ENCODE measurements at places on chromosomes 4 and X.

GRCh38 chr4:174340714-174341113 is 57.0 kb downstream of the CEP44 start:
- DNase-seq: no peak

DNA sequence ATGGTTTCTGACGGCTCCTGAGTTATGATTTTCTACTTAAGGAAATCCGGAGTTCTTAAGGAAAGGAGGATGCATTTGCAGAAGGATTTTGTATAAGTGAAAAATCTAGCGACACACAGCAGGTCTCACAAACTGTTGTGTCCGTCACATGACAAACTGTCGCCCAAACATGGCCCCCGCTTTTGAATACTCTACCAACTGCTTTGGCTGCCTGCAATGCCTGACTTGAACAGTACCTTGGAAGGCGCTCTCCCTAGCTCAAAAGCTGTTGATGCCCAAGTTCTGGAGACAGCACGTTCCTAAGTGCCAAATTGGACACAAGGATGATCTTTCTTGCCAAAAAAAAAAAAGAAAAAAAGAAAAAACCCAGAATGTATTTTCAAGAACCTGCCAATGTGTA is 103.2 kb downstream of the ENPP6 start:
- DNase-seq: no peak

DNA sequence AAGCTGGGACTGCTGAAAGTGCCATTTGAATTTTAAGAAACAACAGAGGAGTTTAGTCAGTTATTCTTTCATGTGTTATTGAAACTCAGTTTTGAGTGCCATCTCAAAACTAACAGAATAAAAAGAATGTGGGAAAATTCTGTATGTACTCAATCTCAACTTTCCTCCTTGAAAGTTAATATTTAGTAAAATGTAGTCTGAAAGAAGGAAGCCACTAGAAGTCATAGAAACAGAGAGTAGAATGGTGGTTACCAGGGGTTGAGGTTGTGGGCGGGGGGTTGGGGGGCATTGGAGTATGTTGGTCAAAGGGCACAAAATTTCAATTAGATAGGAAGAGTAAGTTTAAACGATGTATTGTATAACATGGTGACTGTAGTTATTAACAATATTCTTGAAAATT is 628.3 kb upstream of the MAGEB2 start:
- DNase-seq: no peak

GRCh38 chr4:11344916-11345315 is 83.8 kb downstream of the HS3ST1 start:
- DNase-seq: no peak

- DNase-seq: no peak
These were observed 232.2 kb upstream of the FMR1 start for GRCh38 chrX:147679356-147680005.

DNA sequence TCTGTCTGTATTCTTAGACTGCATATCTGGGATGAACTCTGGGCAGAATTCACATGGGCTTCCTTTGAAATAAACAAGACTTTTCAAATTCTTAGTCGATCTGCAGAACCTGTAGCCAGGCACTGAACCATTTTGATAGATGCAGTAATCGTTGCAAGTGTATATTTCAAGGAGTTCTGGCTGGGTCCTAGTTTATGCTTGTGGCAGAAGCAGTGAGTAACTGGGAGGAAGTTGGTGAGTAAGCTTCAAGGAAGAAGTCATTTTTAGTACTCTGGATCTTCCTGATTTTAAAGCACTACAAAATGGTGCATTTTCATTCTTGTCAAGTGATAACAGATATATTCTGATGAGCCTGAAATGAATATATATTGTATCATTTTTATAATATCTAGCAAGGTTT is 9.5 kb downstream of the HPRT1 start:
- no peak for DNase-seq

GRCh38 chrX:3669841-3670475 is 43.5 kb downstream of the PRKX start:
- DNase-seq: no peak

DNA sequence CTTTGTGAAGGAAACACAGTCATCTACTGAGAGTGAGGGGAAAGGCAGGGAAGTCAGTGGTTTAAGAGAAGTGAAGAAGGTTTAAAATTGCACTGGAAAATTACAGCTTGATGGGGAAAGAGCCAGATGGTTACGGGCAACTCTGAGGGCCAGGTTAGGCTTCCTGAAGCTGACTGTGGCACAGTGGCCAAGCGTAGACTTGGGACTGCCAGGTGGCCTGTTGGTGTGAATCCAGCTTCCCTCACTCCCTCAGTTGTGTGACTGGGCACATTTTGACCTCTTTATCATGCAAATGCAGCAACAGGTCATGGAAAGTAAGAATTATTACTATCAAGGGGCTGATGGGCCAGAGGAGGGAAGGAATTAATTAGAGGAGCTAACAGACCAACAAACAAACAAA is 390.1 kb downstream of the UNC5C start:
- no peak for DNase-seq

DNA sequence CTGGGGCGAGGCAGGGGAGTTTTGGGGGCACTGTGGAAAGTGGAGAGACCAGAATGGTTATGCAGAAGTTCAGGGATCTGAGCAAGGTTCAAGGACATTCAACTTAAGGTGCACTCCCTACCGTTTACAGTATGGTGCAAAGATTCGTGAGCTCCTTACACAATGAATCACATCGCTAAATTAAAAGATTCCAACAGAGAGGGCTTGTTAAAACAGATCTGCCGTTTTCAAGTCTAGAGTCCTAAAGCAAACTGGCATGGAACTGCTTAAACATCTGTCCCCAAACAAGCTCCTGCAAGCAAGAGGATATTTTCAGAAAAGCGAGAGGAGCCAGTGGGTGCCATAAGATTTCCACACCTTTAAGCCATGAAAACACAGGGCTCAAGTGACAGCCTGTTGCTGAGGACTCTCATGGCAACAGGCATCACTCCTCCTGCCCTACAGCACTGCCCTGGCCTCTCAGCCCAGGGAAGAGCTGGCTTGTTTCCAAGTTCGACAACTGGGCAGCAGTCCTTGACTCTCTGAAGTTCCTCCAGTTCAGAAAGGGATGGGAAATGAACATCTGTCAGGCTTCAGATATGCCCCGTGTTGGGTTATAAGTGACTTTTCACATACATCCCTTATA is 10.0 kb downstream of the FAM184B start:
- no peak for DNase-seq

GRCh38 chrX:144681501-144681900 is 565.8 kb upstream of the SPANXN1 start:
- DNase-seq: no peak

GRCh38 chr4:182828360-182829025 is 88.7 kb downstream of the DCTD start:
- no peak for DNase-seq

DNA sequence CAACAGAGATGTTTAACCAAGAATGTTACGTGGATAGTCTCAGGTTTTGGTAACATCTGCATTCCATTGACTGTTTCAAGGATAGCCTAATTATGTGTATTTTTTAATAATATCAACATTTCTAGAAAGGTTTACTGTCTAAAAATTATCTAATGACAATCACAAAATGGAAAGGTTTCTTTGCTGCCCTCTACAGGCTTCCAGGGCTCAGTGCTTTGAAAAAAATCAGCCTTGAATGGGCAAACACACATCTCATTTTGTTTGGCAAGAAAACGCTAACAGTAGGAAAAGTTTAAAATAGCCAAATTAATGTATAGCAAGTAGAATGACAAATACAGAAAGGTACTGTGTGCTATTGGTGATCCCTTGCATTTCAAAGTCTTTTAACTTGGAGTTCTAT is 223.4 kb upstream of the PRPS2 start:
- no peak for DNase-seq

Data from left lobe of liver (tissue), 2 donors.